GM13976 (cell line): ENCODE measurements at places on chromosomes 12 and 14.

- DNase-seq = no peak
Measured at GRCh38 chr14:30573966-30574365, 15.0 kb downstream of the G2E3 start.

- peak; percentile 31 for DNase-seq
Measured at GRCh38 chr14:60092526-60092920, 800 bp downstream of the PCNX4 start.

GRCh38 chr12:108663324-108664015 is 29.8 kb upstream of the SELPLG start:
- DNase-seq = no peak

DNA sequence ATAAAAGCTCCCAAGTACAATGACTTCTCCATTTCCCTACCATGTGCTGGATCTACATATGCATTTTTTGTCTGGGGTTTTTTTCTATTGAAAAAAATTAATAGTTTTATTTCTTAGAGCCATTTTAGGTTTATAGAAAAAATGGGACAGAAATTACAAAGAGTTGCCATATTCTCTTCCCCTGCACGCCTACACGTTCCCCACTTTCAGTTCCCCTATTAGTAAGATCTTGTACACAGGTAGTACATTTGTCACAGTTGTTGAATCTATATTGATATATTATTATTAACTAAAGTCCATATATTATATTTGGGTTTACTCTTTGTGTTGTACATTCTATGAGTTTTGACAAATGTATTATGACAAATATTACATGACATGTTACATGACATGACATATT is 35.7 kb downstream of the SIX6 start:
- peak; percentile 19 for DNase-seq

GRCh38 chr12:123160801-123161487 is 10.1 kb upstream of the PITPNM2 start:
- DNase-seq = no peak

DNA sequence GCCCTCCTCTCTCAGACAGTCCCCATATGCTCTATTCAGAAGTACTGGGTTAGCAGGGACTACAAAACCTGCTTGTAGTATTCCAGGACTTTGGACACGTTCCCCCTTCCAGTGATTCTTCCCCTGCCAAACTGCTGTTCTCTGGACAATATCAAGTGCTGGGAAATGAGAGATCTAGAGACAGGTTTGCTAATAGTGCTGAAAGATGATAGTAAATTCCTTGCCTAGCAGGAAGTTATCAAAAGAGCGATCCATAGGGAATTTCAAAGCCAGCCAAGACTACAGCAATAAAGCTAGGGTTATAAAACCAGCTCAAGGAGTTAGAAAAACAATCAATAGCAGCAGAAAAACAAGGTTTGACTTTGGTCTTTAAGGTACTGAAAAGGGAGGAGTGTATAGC is 15.2 kb downstream of the SLC7A8 start:
- no peak for DNase-seq

GRCh38 chr12:116226026-116226425 is 51.5 kb downstream of the MED13L start:
- no peak for DNase-seq

- DNase-seq = no peak
Measured at GRCh38 chr14:32352631-32353030, 23.5 kb downstream of the AKAP6 start.

DNA sequence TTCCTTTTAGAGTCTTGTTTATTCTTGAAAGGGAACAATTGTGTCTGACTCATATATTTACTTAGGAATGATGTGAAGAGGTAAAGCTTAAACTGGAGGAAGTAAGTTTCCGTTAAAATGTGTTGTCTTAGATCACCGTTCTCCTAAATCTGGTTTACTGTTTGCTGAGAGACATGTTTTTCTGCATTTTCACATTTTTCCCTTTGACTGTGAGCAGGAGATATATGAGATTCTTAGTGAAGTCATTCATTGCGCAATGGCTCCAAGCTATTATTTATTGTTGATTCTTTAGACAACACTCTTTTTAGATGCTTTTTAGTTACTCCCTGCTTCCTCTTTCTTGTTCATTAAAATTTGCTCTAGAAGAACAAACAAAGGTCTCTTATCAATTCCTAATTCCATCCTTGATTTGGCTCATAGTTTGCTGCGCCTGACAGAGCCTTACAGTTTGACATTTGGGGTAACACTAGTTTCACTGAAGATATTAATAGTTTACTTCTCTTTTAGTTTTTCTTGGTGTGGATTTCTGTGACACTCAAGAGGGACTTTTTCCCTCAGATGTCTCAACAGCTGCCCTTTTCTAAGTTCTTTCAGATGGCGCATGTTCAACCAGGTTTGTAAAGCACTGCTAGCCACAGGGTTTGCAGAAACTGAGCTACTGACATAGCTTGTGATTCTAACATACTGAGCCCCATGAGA is 11.4 kb downstream of the CLECL1 start:
- peak; percentile 38 for DNase-seq

GRCh38 chr14:50056435-50056834 is 59.9 kb downstream of the VCPKMT start:
- DNase-seq = no peak

DNA sequence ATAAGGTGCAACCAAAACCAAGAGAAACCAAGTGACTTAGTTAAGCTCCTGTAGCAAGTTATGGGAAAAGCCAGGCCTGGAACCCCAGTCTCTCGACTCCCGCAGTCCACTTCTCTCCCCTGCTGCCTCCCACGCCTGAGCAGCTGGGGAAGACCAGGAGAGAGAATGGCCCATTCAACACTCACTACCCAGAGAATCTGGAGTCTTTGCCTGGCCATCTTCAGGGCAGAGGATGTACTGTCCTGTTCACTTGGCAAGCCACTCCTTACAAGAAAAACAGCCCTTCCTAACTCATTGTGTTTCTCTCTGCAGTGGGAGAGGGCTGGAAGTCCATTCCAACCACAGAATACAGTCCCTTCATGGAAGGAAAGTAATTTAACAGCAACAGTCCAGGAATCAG is 1.8 kb downstream of the PITPNM2 start:
- no peak for DNase-seq
